ENCODE measurements at places on chromosomes 1 and 21. TPM values are rescaled to one million over a fixed set of nuclear protein-coding genes. Genes with fewer than 3 reads are reported as not detected.

GRCh38 chr1:24186031-24186710 is 918 bp downstream of the IFNLR1 start:
- DNase-seq: no peak

- DNase-seq: no peak
These were observed 31.7 kb downstream of the CHML start for GRCh38 chr1:241608379-241609033.

FCGR2B gene
- 14.9 TPM for total RNA-seq

EFNA1 gene
- total RNA-seq: 85.1 TPM

- DNase-seq: no peak
These were observed 50.4 kb upstream of the BCL10 start for GRCh38 chr1:85326851-85327250.

GRCh38 chr1:7294636-7295035 is 476.5 kb upstream of the VAMP3 start:
- DNase-seq: no peak

DNA sequence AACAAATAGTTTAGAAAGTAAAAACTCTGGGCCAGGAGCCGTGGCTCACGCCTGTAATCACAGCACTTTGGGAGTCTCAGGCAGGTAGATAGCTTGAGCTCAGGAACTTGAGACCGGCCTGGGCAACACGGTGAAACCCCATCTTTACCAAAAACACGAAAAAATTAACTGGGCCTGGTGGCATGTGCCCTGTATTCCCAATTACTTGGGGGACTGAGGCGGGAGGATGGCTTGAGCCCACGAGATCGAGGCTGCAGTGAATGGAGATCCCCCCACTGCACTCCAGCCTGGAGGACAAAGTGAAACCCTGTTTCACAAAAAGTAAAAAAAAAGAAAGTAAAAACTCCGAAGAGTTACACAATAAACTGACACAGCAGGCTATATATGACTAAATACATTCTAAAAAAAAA is 10.6 kb downstream of the CEP170 start:
- no peak for DNase-seq

DNA sequence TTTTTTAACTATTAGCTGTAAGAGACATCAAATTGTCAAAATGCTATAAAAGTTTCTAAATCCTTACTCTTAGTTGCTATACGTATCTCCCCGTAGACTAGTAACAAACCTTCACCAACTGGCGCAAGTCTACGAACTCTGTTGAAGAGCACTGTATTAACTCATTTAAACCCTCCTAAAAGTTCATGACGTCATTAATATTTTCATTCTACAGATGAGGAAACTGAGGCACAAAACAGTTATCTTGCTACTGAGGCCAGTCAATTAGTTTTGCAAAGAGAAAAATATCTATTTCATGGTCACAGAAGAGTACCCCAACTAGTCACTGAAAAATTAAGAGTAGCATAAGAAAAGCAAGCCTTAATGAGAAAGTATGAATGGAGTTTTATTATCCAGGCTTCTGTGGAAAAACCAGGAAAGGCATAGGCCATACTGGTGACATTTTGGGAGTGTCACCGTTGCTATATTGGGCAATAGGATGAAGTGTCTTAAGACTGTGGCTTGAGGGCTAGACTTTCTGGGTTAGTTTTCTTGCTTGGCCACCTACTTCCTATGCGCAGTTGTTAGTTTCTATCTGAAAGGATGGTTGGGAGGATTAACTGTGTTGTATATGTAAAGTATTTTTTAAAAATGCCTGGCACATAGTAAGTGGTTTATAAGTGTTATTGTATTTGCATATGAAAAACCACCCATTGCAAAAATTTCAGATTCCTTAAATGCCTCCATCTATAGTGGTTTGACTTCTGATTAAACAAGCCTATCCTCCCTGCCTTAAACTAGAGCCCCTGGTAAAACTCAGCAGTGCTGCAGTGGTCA is 52.4 kb upstream of the SYT14 start:
- no peak for DNase-seq

GRCh38 chr21:26795866-26796329 is 49.3 kb downstream of the ADAMTS1 start:
- no peak for DNase-seq

GRCh38 chr1:90850181-90850897 is 133.2 kb upstream of the BARHL2 start:
- DNase-seq: no peak

- DNase-seq: no peak
These were observed 88.9 kb downstream of the PGBD5 start for GRCh38 chr1:230337266-230337665.

CFHR4 gene
- total RNA-seq: 97.9 TPM

GRCh38 chr1:34950428-34950827 is 21.0 kb upstream of the DLGAP3 start:
- no peak for DNase-seq

- DNase-seq: no peak
These were observed 10.9 kb upstream of the GNL2 start for GRCh38 chr1:37606481-37607263.
